ENCODE measurements at places on chromosomes 3 and 15. TPM values are rescaled to one million over a fixed set of nuclear protein-coding genes. Genes with fewer than 3 reads are reported as not detected.

TTC23 gene
- 23.0 TPM for total RNA-seq

DNA sequence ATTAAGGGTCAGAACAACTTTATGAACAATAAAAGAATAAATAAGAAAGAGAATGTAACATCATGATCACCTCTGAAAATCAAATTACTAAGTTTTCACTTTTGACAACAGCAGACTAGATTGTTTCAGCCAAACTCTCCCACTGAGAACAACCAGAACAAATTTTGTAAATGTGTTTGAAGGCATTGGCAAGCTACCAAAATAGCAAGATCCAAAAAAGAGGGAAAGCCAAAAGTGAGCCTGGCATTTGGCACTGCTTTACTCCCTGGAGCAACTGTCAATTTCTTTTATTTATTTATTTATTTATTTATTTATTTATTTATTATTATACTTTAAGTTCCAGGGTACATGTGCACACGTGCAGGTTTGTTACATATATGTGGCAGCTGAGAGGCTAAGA is 67.2 kb downstream of the CFAP44 start:
- no peak for DNase-seq
- H3K27me3 ChIP-seq, result no peaks in the 10 kb centered on the region
- peaks cover 12% of the 10 kb centered on the region for H3K4me1 ChIP-seq

- peaks cover 3% of the 10 kb centered on the region for H3K27me3 ChIP-seq
- no peak overlapping the region for H3K4me3 ChIP-seq
- no peaks in the 10 kb centered on the region for H3K4me1 ChIP-seq
- H3K27ac ChIP-seq, result no peak overlapping the region
Measured at GRCh38 chr3:143266511-143266910, 146.9 kb downstream of the CHST2 start.

DNA sequence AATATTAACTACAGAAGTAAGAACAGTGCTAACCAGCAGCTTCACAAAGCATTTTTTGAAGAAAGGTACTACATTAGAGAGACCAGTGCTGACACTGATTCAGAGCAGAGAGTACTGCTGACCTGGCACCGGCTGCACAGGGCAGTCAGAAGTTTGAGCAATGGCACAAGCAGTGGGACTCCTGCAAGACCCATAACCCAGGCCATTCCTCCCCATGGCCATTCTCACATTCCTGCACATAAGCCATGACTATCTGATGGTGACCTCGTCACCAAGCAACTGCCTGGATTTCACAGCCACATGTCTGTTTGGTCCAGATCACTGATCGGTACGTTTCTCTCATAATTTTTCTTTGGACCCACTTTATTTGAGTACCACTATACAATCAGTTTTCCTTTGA is 88.7 kb downstream of the GPR156 start:
- DNase-seq, result no peak
- H3K36me3 ChIP-seq, result no peaks in the 10 kb centered on the region
- no peak overlapping the region for H3K27ac ChIP-seq
- no peaks in the 10 kb centered on the region for H3K27me3 ChIP-seq
- peaks cover 5% of the 10 kb centered on the region for H3K4me1 ChIP-seq
- no peak overlapping the region for H3K4me3 ChIP-seq

DNA sequence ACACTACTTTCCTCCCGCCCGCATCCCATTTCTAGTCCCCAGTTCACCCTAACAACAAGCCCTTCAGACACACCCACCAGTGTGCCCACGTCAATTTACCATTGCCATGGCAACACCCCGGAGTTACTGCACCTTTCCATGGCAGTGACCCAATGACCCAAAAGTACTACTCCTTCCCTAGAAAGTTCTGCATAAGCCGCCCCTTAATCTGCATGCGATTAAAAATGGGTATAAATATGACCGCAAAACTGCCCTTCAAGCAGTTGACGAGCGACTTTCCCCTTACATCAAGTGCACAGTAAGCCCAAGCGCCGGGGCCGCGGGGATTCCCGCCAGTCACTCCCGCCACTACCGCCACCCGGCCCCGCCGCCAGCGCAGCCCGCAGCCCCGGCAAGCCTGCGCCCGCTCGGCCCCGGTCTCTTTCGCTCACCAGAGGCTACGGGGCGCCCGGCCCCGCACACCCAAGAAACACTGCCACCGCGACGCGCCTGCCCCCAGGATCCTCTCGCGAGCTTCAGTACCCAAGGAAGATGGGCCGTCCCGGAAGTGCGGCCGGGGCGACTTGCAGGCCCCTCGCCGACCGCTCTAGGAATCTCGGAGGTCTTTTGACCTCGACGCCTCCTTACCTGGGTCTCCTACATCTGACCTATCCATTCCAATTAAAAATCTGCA is 27.2 kb upstream of the ZNF502 start:
- H3K4me1 ChIP-seq, result peaks cover 3% of the 10 kb centered on the region
- peaks cover 21% of the 10 kb centered on the region for H3K27me3 ChIP-seq
- peak overlapping the region; percentile 84 for H3K4me3 ChIP-seq
- H3K36me3 ChIP-seq, result peaks cover 42% of the 10 kb centered on the region
- peak overlapping the region; percentile 84 for H3K27ac ChIP-seq

SNTN gene
- total RNA-seq, result not detected

DNA sequence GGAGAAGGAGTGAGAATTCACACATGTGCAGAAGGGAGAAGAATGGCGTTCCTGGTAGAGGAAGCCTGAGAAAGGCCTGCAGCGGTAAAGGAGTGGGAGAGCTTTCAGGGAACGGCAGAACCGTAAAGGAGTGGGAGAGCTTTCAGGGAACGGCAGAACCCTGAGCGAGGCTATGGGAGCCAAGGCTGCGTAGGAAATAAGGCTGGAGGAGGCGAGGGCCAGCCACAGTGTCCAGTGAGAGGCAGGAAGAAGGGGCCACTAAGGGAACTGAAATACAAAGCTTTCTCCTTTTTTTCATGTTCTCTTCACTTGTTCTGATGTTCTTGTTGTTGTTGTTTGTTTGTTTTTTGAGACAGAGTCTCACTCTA is 41.6 kb downstream of the GOLGA6L10 start:
- peaks cover 2% of the 10 kb centered on the region for H3K4me1 ChIP-seq
- no peak overlapping the region for H3K27ac ChIP-seq
- peaks cover 7% of the 10 kb centered on the region for H3K27me3 ChIP-seq
- no peak overlapping the region for H3K4me3 ChIP-seq
- no peaks in the 10 kb centered on the region for H3K36me3 ChIP-seq

DNA sequence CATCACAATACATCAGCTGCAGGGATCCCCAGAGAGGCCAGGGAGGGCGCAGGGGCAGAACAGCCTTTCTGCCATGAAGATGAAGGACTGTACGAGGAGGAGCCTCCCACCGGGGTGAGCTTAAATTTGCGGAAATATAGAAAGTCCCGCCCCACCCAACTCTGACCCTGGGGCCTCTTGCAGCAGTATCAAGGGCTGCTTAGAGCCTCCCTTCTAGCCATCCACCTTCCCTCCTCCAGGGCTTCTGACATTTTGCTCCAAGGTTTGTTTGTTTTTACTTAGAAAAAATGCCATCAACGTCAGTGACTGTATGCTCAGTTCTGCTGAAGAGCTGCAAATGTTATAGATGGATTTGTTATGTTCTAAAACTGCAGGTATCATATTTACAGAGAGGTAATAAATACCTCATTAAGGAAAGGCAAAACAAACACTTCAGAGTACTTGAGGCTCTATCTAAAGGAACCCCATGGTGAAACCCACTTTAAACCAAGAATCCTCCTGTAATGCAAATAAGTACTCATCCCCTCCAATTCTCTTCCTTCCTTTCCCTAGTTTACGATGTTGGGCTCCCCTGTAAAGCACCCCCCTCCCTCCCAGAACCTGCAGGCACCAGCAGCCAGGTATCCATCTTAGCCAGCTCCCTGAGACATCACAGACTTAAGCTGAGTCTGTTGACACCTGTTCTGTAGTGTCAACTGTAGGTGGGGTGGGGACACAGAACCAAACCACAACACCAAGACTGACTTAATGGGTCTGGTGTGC is 30.5 kb downstream of the RFTN1 start:
- peaks cover 27% of the 10 kb centered on the region for H3K4me1 ChIP-seq
- no peak for DNase-seq
- H3K36me3 ChIP-seq, result no peaks in the 10 kb centered on the region
- H3K4me3 ChIP-seq, result no peak overlapping the region
- H3K27ac ChIP-seq, result no peak overlapping the region
- H3K27me3 ChIP-seq, result peaks cover 30% of the 10 kb centered on the region

TM4SF1 gene
- 2.3 TPM for total RNA-seq

CAMKV gene
- 2.1 TPM for total RNA-seq

SLC51B gene
- total RNA-seq, result not detected

GRCh38 chr3:71771884-71772283 is 13.1 kb downstream of the PROK2 start:
- H3K27ac ChIP-seq, result no peak overlapping the region
- H3K4me3 ChIP-seq, result no peak overlapping the region
- H3K36me3 ChIP-seq, result no peaks in the 10 kb centered on the region
- DNase-seq, result no peak
- peaks cover 19% of the 10 kb centered on the region for H3K27me3 ChIP-seq

GRCh38 chr3:162597226-162597625 is 1100.6 kb downstream of the OTOL1 start:
- peak overlapping the region; percentile 30 for H3K27ac ChIP-seq
- H3K4me1 ChIP-seq, result peaks cover 19% of the 10 kb centered on the region
- H3K27me3 ChIP-seq, result no peaks in the 10 kb centered on the region
- H3K36me3 ChIP-seq, result no peaks in the 10 kb centered on the region
- H3K4me3 ChIP-seq, result no peak overlapping the region

DNA sequence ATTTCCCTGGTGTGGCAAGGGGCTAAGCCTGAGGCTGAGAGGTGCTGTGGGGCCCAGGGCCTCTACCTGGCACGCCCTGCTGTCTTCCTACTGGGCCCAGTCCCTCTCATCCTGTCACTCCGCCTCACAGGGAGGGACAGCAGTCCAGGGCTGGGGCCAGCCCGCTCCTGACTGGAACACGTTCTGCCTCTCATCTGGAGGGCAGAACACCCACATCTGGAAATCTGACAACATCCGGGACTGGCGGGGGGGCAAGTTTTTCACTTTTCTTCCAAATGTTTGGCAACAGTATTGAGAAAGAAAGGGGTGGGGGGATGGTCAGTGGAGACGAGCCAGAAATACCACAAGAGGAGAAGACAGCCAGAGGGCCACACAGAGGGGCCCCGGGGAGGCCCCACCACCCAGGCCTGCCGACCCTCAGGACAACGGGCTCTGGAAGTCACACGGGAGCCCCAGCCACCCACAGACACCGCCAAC is 1.8 kb upstream of the MYL3 start:
- H3K4me3 ChIP-seq, result no peak overlapping the region
- peaks cover 2% of the 10 kb centered on the region for H3K4me1 ChIP-seq
- H3K36me3 ChIP-seq, result no peaks in the 10 kb centered on the region
- peaks cover 21% of the 10 kb centered on the region for H3K27me3 ChIP-seq

GRCh38 chr3:144241404-144241803 is 269.8 kb downstream of the DIPK2A start:
- H3K27me3 ChIP-seq, result no peaks in the 10 kb centered on the region
- DNase-seq, result no peak
- H3K27ac ChIP-seq, result no peak overlapping the region
- H3K4me3 ChIP-seq, result no peak overlapping the region
- H3K4me1 ChIP-seq, result no peaks in the 10 kb centered on the region

GRCh38 chr15:40354408-40355171 is 3.4 kb upstream of the DISP2 start:
- no peak for DNase-seq
- peaks cover 52% of the 10 kb centered on the region for H3K27me3 ChIP-seq
- no peak overlapping the region for H3K27ac ChIP-seq
- H3K4me3 ChIP-seq, result no peak overlapping the region
- peaks cover 8% of the 10 kb centered on the region for H3K4me1 ChIP-seq

- no peak overlapping the region for H3K27ac ChIP-seq
- no peaks in the 10 kb centered on the region for H3K27me3 ChIP-seq
- no peaks in the 10 kb centered on the region for H3K36me3 ChIP-seq
Measured at GRCh38 chr3:49650637-49651036, 23.5 kb upstream of the APEH start.

DNA sequence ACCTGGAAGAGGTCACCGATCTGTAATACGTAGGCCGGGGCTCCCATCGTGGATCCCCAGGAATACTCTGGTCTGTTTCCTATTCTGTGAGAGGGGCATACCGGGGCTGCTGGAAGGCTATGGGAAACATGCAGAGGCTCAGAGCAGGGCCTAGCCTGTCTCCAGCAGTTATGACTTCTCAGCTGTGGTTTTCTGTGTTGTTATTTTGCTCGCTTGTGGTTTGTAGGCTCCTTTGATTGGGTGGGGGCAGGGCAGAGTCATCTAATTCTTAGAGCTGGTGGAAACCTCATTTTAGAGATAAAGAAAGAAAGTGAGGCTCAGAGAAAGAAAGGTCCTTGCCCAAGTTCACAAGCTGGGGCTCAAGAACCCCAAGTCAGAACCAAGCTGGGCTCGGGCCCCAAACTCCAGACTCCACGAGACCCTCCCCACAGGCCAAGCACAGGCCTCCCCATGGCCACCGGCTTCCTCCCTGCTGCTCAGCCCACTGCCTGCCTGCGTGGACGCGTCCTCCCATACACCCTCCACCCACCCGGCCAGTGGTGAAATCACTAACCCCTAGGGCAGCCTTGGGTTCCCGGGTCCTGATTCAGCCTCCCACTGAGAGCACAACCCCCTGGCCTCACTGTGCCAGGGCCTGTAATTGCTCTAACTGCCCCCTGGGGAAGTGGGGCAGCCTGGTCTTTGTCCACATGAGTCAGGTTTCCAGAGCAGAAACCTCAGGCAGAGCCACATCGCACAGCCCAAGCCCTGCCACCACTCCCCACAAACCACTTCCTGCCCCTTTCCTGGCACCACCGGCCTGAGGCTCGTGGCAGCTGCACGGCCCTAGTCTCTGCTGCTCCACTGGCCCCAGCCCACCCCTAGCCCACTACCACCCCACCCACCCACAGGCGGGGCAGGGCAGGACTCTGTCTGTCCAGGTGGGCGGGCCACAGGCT is 270.8 kb downstream of the UACA start:
- peaks cover 30% of the 10 kb centered on the region for H3K4me1 ChIP-seq
- H3K27me3 ChIP-seq, result peaks cover 48% of the 10 kb centered on the region
- H3K36me3 ChIP-seq, result no peaks in the 10 kb centered on the region
- DNase-seq, result no peak

GRCh38 chr3:159884661-159885402 is 103.8 kb upstream of the IL12A start:
- no peak overlapping the region for H3K27ac ChIP-seq
- no peaks in the 10 kb centered on the region for H3K27me3 ChIP-seq
- H3K36me3 ChIP-seq, result no peaks in the 10 kb centered on the region
- DNase-seq, result no peak
- H3K4me3 ChIP-seq, result no peak overlapping the region

GRCh38 chr3:58203541-58203940 is 7.2 kb downstream of the DNASE1L3 start:
- H3K4me1 ChIP-seq, result peaks cover 4% of the 10 kb centered on the region
- no peak overlapping the region for H3K4me3 ChIP-seq
- H3K27ac ChIP-seq, result no peak overlapping the region
- DNase-seq, result no peak
- H3K27me3 ChIP-seq, result no peaks in the 10 kb centered on the region

DNA sequence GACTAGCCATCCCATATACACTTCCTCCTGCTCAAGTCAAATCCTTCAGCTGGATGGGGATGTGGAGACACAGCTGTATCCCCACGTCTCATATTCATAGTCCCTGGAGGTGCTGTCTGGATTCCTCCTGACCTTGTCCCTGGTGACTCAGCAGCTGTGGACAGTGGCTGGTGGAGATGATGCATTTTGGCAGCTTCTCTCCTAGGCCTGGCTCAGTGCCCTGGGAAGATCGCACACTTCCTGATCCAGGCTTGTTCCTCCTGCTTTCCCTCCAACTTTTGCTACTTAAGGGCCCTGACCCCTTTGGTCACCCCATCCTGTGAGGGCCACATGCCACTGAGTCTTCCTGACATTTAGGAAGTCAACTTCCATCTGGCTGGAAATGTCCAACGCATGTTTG is 44.4 kb downstream of the ADAMTSL3 start:
- H3K27me3 ChIP-seq, result no peaks in the 10 kb centered on the region
- no peak overlapping the region for H3K4me3 ChIP-seq
- no peaks in the 10 kb centered on the region for H3K36me3 ChIP-seq
- no peak for DNase-seq
- no peak overlapping the region for H3K27ac ChIP-seq

LIPC gene
- 5.9 TPM for total RNA-seq

All from progenitor cell of endocrine pancreas (in vitro differentiated cells).